ENCODE measurements at places on chromosomes 2 and 18. TPM values are rescaled to one million over a fixed set of nuclear protein-coding genes. Genes with fewer than 3 reads are reported as not detected.

DNAH6 gene
- total RNA-seq, result 0.39 TPM

RSAD2 gene
- total RNA-seq, result 62.2 TPM

CLHC1 gene
- 16.1 TPM for total RNA-seq

PPP1R1C gene
- total RNA-seq, result not detected

KIAA2012 gene
- not detected for total RNA-seq

VAMP8 gene
- total RNA-seq, result 147 TPM

LRRC30 gene
- not detected for total RNA-seq

HOXD4 gene
- not detected for total RNA-seq

PSME4 gene
- 65.2 TPM for total RNA-seq

SLC4A3 gene
- not detected for total RNA-seq

LRP1B gene
- not detected for total RNA-seq

KCNS3 gene
- not detected for total RNA-seq

Measured in T-helper 1 cell treated with Interleukin-12 subunit alpha and Interleukin-12 subunit beta and Interleukin-4 antibody, amounts not matched to agents 30 ng/mL and 1 ng/mL, for 36 hours (primary cell).